ENCODE measurements at places on chromosomes 1 and 21.

GRCh38 chr1:18010945-18011344 is 96.7 kb upstream of the IGSF21 start:
- peak; percentile 2 for DNase-seq

GRCh38 chr21:15932726-15933125 is 202.9 kb downstream of the USP25 start:
- DNase-seq: no peak

DNA sequence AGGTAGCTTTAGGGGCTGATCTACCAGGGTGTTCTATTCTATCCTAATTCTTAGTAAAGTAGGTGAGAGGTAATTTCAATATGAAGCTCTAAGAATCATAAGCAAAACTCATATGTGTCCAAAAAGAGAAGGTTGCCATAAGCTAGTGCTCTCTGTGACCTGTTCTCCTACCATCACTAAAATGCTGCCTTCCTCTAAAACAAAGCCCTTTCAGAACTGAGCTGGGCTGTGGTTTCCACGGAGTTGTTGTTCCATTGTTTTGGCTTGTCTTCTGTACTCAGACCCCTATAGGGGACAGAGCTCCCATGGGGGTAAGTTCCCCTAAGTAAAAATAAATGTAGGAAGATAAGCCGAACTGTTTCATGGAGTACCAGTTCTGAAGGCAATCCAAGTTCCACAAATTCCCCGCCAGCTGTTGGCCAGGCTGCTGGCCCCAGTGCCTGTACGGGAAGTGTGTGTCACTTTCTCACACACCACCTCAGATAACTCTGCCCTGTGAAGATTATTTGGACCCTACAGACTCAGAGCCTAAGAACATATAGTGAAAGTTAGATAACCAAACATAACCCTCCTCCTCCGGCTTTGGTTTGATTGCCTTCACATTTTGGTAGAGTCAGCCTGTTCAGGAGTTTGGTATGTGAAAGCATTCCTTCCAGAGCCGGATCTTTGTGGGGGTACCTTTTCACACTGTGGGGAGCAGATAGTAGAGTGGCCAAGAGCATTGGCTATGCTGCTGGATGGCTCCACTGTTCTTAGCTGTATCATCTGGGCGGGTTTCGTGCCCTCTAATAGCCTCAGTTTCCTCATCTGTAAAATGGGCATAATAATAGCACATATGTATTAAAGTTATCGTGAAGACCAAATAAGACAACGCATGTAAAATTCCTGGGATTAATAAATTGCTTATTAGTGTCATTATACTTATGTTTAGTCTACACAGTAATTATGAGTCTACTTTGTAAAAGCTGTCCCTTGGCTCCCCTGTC is 10.8 kb downstream of the DPT start:
- no peak for DNase-seq

GRCh38 chr1:91555074-91555730 is 54.6 kb downstream of the CDC7 start:
- DNase-seq: peak; percentile 46

GRCh38 chr1:145782272-145783099 is 41.4 kb downstream of the RNF115 start:
- peak; percentile 90 for DNase-seq

- DNase-seq: peak; percentile 98
Measured at GRCh38 chr1:204438628-204439027, 27.0 kb upstream of the PPP1R15B start.

DNA sequence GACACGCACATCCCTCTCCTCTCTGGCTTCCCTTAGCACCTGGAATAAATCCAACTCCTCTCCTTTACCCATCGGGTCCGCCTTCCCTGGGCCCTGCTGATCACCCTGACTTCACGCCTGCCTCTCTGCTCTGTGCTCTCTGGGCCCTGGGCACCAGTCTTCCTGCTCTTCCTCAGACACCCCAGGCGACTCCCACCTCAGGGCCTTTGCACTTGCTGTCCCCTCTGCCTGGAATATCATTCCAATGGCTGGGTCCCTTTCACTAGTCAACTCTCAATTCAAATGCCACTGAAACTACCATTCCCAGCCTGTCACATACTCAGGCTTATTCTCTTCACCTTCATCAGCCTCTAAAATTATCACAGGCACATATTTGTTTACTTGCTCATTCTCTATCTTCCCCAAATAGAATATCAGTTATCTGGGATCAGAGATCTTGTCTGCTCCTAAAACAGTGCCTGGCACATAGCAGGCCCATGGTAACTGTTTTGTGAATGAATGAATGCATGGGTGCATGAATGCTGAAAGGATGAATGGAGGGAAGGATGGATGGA is 27.2 kb upstream of the SELENON start:
- peak; percentile 28 for DNase-seq

- peak; percentile 31 for DNase-seq
Measured at GRCh38 chr1:21139601-21140000, 37.1 kb downstream of the EIF4G3 start.

DNA sequence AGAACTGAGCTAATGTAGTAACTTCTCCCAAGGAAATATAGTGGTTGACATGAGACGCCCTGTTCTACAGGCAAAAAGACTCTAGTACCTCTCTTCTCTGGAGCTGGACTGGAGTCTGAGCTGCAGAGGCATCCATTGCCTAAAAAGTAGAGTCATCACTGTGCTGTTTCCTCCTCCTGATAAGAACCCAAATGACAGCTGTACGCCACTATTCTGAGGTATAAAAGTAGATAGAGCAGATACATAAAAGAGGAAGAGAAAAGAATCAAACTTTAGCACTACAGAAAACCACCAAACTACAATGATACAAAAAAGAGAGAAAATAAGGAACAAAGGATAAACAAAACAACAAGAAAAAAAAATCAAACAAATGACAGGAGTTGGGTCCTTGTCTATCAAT is 1568.8 kb downstream of the PLA2G4A start:
- no peak for DNase-seq

DNA sequence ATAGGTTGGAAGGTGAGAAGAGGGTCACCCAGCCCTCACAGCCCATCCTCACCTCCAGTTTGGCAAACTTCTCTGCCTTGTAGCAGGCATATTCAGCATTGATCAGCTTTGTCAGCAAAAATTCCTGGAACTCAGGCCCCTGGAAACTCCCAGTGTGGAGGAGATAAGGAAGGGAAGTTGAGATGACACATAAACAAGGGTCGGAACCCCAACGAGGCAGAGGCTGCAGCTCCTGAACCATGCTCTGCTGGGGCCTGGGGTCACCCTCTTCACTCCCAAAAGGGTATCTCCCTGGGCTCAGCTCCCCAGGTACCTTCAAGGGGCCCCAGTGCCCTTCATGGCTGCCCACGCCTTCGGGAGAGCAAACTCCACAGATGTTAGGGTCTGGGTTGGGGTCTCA is 60.4 kb downstream of the RAP1GAP start:
- no peak for DNase-seq

DNA sequence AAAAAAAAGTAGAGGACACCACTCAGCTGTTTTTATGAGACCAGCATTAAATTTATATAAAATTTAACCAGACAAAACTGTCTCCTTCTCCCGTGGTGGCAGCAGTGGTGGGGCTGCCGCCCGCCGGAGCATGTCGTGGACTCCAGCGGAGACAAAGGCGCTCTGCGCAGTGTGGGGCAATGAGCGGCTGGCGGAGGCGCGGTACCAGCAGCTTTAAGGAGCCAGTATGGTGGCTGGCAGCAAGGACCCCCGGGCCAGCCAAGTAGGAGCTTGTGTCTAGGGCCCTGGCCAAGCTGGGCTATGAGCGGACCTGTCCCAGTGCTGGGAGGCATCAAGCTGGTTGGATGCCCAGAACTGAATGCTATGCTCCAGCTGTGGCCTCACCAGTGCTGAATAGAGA is 2102.9 kb downstream of the NCAM2 start:
- DNase-seq: no peak

- no peak for DNase-seq
Measured at GRCh38 chr1:87294633-87295032, 34.0 kb upstream of the LMO4 start.

GRCh38 chr1:229127301-229127700 is 143.6 kb upstream of the RAB4A start:
- peak; percentile 3 for DNase-seq

- no peak for DNase-seq
Measured at GRCh38 chr21:16587141-16587581, 857.4 kb downstream of the USP25 start.

DNA sequence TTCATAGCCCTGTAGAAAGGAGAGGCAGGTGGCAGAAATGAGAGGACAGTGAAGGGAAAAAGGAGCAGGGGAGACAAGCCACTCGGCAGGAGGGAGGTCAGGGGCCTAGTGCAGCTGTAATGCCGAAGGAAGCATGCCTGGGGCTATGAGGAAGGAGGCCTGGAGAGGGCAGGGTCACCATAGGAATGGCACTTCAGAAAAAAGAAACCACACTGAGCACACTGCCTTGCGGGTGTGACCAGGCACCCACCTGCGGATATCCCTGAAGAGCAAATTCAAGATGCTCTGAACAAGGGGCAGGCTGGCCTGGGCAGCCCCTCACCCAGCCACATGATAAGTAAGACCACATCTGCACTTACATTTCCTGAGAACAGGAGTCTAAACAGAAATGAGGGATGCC is 104.7 kb downstream of the JAK1 start:
- peak; percentile 44 for DNase-seq

GRCh38 chr1:59997479-59998115 is 71.0 kb upstream of the CYP2J2 start:
- no peak for DNase-seq

DNA sequence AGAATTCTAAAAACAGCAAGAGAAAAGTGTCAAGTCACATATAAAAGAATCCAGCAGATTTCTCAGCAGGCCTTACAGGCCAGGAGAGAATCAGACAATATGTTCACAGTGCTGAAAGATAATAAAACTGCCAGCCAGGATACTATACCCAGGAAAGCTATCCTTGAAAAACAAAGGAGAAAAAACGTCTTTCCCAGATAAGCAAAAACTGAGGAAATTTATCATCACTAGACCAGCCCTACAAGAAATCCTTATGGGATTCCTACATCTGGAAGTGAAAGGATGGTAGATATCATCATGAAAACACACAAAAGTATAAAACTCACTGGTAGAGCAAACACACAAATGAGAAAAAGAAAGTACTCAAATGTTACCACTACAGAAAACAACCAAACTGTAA is 25.2 kb upstream of the UTS2 start:
- DNase-seq: no peak

GRCh38 chr1:6987940-6988339 is 202.7 kb downstream of the CAMTA1 start:
- no peak for DNase-seq

DNA sequence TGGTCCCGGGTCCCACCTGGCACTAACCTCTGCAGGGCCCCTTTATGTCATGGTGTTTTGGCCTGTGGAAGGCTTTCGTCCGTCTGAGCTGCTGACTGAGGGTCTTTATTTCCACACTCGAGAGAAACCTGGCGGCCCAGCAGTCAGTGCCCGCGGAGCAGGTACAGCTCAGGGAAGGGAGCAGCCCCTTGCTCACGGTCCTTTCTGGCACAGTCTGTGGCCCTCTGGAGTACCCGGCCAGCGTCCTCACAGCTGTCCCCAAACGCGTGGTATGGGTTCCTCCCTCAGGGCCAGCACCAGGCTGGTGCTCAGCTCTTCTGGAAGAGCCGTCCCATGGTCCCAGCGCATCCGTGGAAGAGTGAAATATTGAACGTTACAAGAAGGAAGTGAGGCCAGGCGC is 24.3 kb downstream of the SKI start:
- DNase-seq: no peak

GRCh38 chr1:36776948-36777831 is 257.1 kb downstream of the GRIK3 start:
- no peak for DNase-seq
